Dermis microvascular lymphatic vessel endothelial cell (primary cell): ENCODE measurements at places on chromosomes 5 and 9.

DNA sequence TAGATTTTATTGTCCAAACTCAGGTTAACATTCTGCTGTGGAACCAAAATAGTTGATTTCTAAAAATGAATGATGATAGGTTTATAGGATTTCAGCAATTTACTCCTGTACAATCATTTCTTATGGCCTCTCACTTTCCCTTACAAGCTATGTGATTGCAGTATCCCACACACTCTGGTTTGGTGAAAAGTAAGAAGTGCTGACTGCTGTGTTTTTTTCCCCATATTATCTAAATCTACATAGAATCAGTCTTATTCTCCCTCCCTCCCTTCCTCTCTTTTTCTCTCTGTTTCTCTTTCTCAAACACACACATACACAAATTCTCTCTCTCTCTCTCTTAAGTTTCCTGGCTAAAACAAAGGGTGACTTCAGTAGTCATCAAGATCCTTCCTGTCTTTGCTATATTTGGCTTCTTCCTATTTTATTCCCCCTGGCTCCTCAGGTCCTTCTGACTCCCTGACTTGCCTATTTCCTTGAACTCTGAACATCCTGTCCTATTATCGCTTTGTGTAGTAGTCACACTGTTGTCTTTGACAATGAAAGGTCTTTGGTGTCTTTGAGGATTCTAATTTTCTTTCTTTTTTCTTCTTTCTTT is 55.9 kb upstream of the HAPLN1 start:
- peak; percentile 52 for DNase-seq

DNA sequence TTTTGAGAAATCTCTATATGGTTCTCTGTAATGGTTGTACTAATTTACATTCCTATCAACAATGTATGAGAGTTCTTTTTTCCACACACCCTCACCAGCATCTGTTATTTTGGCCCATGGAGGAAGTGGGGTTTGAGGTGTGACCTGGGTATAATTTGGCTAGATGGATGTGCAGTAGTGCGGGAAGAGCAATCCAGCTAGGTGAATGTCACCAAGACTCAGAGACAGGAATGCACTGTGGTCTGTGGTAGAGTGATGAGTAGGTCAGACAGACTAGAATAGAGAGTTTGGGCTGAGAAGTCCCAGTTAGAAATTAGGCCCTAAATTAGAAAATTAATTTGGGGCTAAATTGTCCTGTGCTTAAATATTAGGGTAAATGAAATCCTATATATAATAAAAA is 32.8 kb upstream of the PIP5K1B start:
- no peak for DNase-seq

- no peak for DNase-seq
Observed at GRCh38 chr5:17424674-17425073, 73.4 kb upstream of the TAF11L2 start.

GRCh38 chr9:92665836-92666235 is 4.1 kb downstream of the IPPK start:
- DNase-seq, result no peak

- DNase-seq, result no peak
Observed at GRCh38 chr5:14145435-14146334, 2.5 kb downstream of the TRIO start.

GRCh38 chr9:122030357-122030756 is 62.8 kb downstream of the TTLL11 start:
- DNase-seq, result no peak

GRCh38 chr5:100644776-100645175 is 109.6 kb downstream of the FAM174A start:
- DNase-seq, result no peak

DNA sequence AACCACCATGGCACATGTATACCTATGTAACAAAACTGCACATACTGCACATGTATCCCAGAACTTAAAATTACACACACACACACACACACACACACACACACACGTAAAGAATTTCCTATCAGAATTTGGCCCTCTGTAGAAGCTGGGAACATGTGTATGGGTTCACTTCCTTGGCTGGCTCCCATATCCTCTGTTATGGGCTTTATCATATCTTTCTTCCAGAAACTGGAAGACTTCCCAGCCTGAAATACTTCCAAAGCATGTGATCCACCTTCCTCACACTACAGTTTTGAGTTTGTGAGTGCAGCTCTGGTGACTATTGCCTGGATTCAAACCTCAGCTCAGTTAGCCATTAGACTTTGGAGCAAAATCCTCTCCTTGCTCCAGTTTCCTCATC is 78.6 kb upstream of the GDNF start:
- no peak for DNase-seq

DNA sequence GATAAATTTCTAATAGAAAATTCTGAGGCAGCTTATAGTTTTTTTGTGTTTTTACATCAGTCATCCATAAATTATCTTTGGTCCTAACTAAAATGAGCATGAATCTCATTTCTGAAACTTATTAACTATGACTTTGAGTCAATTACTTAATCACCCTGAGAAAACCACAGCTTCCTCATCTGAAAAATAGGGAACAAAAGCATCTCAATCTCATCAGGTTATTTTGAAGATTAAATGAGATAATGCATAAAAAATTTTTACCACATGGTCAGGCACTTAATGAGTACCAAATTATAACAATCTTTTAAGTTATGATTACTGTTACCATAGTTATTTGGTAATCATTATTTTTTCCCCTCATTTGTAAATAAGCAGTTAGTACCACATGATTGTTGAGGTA is 279.1 kb downstream of the MAST4 start:
- no peak for DNase-seq

- no peak for DNase-seq
Observed at GRCh38 chr5:2163940-2164490, 281.3 kb upstream of the IRX4 start.

GRCh38 chr9:93648181-93648580 is 71.8 kb downstream of the PHF2 start:
- DNase-seq, result no peak

GRCh38 chr5:135444881-135445280 is 2.3 kb downstream of the DCANP1 start:
- DNase-seq, result no peak

GRCh38 chr9:110897943-110898342 is 140.3 kb downstream of the LPAR1 start:
- DNase-seq, result no peak

GRCh38 chr5:11822598-11822997 is 81.6 kb downstream of the CTNND2 start:
- no peak for DNase-seq

DNA sequence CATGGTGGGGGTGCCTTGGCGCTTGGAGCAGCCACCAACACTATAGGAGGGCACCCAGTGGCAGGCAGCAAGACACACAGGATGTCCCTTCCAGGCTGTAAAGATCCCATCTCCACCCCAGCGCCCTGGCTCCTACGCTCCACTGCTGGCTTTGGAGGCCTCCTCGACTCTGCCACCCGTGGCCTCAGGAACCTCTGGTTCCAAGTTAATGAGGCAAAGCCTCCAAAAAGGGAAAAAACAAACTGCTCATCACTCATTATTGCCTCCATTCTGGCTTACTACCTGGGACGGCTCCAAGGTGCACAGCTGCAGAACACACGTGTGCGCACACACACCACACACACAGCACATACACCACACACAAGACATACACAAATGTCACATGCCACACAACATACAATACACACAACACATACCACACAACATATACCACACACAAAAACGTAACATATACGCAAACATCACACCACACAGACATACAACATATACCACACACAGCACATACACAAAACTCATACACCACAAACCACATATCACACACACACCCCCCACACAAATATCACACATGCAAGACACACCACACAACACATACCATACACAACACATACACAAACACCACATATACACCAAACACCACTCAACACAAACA is 45.3 kb downstream of the ROR2 start:
- DNase-seq, result no peak

DNA sequence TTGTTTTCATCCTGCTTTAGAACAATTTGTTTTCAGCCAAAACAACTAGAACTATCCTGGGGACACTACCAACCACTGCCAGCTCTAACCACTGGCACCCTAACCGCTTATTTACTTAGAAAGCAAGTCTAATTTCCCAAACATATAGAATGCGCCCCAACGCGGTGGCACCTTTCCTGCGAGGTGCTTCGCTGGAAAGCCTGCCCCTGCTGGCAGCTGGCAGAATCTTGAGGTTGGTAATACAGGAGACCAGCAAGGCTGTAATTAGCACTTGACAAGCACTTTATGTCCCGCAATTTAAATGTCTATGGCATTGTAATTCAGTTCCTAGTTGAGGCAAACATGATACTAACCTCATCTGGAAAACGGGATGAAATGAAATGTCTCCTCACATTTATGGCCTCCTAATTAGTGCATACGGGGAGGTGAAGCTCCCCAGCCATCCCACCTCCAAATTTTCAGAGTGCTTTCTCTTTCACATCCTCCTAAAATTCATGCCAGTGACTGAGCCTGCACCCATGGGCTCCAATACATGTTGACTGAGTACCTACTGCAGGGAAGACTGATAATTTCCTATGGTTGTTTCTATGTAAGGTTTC is 30.4 kb downstream of the GABBR2 start:
- no peak for DNase-seq

DNA sequence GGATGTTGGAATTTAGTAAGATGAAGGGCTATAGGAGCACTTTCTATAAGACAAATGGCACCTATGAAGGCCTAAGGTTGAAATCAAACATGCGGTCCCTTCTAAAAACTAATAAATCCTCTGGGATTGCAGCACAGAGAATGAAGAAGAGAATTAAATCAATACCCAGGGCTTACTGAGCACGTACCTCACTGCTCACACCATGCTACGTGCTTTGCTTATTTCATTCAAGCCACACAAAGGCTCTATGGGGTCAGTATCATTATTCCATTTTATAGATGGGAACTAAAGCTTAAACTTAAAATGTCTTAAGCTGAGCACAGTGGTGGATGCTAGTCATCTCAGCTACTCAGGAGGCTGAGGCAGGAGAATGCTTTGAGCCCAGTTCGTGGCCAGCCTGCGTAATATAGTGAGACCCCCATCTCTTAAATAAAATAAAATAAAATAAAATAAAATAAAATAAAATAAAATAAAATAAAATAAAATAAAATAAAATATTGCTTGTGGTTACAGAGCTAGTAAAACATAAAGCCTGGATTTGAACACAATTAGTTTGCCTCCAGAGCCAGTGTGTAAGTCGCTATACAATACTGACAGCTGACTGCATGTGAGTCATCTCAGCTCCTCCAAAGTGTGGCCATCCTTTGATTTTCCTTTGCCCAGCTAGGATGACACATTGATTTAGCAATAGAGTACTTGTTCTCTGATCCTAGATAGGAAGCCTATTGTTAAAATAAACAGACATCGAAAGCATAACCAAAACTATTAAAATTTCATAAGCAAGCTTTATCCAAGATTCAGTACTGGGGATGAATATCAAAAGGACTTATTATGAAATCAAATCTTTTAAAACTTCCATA is 20.9 kb upstream of the DPYSL3 start:
- DNase-seq, result peak; percentile 87

- DNase-seq, result no peak
Observed at GRCh38 chr5:54772231-54772630, 213.2 kb downstream of the ESM1 start.

GRCh38 chr5:130541617-130542221 is 623.3 kb downstream of the HINT1 start:
- DNase-seq, result no peak

GRCh38 chr9:107862323-107862722 is 372.8 kb upstream of the KLF4 start:
- DNase-seq, result no peak

GRCh38 chr9:33315371-33315770 is 25.1 kb downstream of the NFX1 start:
- no peak for DNase-seq

GRCh38 chr5:54518146-54518817 is 723 bp downstream of the SNX18 start:
- DNase-seq, result peak; percentile 61

- no peak for DNase-seq
Observed at GRCh38 chr5:162911873-162912272, 525.5 kb upstream of the CCNG1 start.

- no peak for DNase-seq
Observed at GRCh38 chr5:135395866-135396265, 3.2 kb downstream of the MACROH2A1 start.

GRCh38 chr9:16031971-16032370 is 479.1 kb downstream of the CCDC171 start:
- DNase-seq, result no peak
